ENCODE measurements at places on chromosomes 6 and 20.

DNA sequence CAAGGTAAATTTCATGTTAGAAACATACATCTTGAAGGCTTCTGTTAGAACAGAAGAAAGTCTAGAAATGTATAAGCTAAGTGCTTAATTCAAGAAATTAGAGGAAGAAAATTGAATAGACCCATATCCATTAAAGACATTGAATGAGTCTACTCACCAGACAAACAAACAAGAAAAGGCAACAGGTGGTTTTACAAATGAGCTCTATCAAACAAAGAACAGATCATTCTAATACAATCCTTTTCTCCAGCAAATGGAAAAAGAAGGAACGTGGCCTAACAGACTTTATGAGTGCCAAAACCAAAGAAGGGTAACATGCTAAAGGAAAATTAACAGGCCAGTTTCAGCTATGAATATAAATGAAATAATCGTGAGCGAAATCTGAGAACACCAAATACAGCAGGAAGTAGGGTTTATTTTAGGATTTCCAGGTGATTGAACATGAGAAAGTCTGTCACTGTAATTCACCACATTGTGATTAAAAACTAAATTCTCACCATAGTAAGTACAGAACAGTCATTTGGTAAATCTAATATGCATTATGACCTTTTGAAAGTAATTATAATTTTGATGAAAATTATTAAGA, 22.6 kb downstream of the MTHFD1L start:
- DNase-seq = no peak

DNA sequence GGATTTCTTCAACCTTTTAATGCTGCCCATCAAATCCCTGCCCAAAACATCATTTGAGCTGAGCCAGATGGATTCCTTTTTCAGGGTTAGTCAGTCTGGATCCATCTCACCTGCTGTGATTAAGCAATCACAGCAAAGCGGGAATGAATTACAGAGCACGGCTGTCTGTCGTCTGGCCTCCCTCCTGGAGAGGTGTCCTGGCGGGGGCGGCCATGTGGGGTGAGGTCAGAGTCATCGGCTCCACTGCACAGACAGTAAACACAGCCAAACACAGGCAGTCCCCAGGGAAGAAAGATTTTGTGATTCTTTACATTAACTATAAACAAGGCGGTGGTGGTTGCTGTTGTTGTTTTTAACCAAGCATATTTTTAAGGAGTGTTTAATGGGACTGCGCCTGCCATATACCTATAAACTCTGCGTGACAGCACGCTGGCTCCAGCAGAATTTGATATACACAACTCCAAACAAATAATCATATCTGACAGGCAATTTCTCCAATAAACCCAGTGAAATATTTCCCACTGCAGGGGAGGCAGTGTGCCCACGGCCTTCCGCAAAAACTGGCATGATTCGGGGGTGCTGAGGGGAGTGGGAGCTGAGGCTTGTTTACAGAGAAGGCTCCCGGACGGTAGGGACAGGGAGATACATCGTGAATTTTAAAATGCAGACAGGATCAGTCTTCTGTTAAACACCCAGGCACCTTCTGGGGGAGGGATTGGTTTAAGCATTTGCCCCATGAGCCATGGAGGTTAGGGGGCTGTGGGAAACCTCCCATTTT, 232.0 kb upstream of the PMEPA1 start:
- peak; percentile 51 for DNase-seq

- DNase-seq = peak; percentile 65
These were observed 17.0 kb downstream of the GSS start for GRCh38 chr20:34938466-34939163.

DNA sequence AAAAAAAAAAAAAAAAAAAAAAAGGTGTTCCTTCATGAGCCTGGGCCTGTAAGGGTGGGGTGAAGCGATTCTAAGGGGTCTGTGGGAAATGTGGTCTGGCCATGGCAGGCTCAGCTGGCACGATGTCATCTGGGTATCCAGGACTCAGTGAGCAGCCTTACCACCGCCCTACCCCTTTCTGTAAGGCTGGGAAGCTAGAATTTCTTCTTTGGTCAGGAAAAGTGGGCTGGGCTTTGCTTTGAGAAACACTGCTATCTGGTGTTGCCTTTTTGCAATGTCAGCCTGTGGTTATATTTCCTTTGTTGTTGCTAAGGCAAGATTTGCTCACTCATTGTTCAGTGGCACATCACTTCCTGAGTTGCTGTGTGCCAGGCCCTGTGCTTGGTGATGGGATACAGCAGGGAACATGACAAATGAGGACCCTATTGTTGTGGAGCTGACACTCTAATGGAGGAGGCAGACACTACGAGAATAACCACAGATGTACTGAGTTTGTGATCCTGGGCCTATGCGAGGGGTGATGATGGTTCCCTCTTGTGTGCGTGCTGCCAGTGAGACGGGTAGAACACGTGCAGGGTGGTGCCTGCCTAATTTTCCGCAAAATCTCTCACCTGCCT, 45.9 kb upstream of the ZNFX1 start:
- peak; percentile 23 for DNase-seq

GRCh38 chr6:139409026-139409425, 34.6 kb upstream of the CITED2 start:
- DNase-seq = no peak

DNA sequence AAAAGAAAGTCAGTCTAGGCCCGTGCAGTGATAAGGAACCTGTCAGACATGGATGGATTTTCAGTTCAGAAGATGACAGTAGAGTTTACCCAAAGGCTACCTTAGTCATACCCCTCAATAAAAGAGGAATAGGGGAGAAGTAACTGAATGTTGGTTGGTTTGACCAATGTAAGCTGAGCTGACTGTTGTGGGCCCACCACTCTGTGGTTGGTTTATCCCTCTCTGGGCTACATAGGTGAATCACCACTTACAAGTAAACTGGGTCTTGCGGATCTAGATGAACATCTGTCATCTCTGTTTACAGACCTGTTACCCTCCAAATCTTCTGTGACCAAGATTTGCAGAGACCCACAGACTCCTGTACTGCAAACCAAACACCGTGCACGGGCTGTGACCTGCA, 37.2 kb upstream of the MYLK2 start:
- DNase-seq = no peak

DNA sequence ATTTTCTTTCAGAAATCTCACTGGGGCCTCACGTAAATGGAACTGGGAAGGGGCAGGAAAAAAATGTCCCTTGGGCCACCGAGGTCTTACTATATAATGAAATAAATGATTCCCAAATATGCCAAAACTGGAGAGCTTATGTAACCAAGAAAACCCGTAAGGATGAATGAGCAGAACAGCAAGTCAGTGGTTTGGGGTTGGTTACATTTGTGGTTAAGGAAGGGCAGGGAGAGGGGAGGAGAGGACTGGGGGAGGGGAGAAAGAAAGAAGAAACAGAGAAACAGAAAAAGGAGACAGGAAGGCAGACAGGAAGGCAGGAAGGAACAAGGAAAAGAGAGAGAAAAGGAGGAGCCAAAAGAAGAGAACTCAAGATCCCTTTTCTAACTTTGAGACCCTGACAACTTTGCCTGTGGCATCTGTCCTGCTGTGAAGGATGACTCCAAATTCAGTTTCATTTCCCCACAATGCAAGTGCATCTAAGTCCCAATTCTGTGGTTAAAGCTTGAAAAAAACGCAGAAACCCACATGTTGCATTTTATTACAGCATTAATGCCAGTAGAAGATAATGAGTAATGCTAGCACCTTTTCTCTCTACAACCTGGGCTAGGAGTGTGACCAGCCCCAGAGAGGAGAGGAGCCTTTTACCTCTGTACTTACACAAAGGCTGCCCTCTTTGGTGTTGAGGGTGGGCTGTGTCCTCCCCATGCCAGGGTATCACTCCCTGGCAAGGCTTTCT, 10.8 kb upstream of the ARMC2 start:
- DNase-seq = no peak

GRCh38 chr6:6870921-6871320, 236.8 kb upstream of the RREB1 start:
- no peak for DNase-seq

DNA sequence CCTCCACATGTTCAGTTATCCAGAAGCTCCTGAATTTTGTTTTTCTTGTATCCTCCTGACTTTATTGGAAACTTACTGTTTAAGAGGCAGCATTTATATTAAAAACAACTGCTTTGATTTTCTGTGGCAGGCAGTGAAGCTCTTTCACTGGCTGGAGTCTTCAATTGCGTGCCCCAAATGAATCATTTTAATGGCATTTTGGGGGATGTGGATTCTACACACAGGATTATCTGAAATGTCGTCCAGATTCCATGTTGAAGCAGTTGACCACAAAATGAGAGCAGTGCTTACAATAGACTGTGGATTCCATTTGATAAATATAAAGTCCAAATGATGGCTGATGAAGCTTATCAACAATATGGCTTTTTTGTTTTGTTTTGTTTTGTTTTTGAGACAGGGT, 41.0 kb upstream of the HIVEP1 start:
- no peak for DNase-seq

DNA sequence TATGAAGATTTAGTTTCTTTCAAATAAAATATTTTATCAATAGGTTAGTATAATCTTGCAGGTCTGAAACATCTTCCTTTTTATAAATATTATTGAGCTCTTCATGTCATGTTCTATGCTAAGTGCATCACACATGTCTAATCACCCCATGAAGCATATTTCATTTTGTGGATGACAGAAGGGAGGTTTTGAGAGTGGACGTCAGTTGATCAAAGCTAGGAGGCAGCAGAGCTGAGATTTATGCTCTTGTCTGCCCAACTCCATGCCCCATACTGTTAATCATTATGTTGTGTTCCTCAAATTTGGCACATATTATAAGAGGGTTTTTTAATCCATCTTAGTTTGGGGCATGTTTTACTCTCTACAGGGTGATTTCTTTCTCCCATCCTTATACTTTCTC, 22.7 kb downstream of the DSE start:
- DNase-seq = no peak

DNA sequence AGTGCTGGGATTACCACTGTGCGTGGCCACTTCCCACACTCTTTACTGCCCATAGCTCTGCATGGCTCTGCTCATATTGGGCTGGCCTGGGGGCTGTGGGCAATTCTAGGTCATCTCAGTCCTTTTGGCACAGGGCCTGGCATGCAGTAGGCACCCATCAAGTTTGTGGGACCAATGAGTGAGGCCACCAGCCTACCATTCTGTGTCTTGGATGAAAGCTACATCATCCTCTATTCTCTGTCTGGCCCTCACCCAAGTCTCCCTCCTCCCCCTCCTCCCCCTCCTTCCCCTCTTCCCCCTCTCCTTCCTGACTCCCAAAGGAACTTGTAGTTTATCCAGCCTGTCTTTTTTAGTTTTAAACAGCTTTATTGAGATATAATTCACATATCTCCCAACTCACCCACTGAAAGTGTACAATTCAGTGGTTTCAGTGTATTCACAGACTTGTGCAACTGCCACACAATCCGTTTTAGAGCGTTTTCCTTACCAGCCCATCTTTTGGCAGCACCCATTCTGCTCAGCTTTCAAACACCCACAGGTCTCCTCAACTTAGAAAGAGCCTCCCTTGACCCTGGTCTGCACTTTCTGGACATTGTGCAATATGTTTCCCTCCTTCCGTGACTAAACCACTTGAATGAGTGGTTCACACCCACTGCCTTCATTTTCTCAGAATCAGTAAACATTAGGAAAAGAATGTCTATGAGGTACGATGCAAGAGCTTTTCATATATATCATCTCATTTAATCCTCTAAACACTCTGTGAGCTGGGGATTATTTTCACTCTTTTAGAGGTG, 21.5 kb upstream of the MRPS18A start:
- no peak for DNase-seq

DNA sequence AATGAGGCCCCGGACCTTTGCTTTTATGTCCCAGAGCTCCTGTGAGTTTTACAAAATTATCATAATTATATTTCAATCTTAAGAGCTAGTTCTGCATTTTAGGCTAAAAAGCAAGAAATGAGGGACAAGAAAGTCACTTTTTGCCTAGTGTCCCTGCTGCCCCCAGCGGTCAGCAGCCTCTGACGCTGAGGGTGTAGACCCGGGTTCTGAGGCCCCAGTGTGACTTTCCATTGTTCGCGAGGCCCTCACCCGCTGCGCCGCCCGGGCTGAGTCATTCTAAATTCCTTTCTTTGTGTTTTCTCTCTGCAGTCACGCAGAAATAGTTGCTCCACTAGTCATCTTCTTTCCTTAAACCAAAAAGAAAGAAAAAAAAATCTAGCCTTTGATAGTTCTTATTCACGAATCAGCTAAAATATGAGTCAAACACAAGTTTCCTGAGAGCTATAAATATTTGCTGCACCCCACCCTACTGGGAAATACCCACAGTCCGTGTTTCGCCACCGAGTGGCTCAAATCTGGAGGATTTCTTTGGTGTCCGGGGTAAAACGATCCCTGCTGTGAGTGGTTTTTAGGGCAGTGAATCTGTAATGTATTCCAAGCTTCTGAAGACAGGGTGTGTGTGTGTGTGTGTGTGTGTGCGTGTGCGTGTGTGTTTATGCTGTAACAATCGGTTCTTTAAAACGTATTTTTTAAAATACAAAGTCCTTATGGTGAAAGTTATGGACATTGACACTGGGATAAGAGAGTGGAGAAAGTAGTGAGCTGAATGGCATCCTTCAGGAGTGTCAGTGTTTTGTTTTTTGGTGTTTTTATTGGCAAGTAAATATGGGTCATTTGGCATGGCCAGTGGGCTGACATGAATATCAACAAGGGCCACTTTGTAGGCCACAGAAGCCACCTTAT, 59.7 kb upstream of the EEF1A1 start:
- no peak for DNase-seq

DNA sequence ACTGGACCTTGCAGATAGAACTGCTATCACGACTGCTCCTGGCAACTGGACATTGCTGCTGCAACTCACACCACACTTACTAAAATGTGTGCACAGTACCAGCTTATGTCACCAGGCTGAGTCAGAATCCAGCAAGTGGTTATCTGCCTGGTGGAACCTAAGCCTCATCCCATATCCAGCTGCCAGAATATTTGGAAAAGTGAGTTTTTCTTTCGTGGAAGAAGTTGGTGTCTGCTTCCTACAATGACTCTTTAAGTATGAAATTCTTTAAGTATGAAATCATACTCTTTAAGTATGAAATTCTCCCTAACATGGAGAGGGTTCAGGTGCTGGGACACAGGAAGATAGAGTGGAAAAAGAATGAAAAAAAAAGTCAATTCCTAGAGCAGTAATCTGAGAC, 16.4 kb upstream of the POLR1H start:
- no peak for DNase-seq

GRCh38 chr20:16293590-16293989, 279.7 kb downstream of the KIF16B start:
- DNase-seq = no peak

DNA sequence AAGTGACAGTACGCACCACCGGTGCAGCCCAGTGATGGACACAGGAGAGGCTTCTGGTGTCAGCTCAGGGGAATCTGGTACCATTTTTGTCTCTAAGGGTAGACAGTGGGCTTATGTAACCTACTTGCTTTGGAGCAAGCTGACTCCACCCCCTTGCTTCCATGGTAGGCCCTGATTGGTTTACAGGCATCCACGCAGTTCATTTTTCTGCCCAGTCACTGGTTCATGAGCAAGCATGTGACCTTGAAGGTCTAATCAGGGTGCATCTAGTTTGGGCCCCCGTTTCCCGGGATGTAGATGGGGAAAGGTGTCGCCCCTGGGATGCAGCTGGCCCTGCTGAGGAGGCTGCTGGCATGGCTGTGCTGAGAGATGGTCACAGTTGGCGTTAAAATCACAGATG, 244.8 kb upstream of the KCNG1 start:
- DNase-seq = no peak

- no peak for DNase-seq
These were observed 19.6 kb downstream of the MYLIP start for GRCh38 chr6:16148498-16148897.

All from NCI-H2081 (cell line).